ENCODE measurements at places on chromosomes 2 and 18. TPM values are rescaled to one million over a fixed set of nuclear protein-coding genes. Genes with fewer than 3 reads are reported as not detected.

GRCh38 chr2:44672431-44672830 lies 269.1 kb upstream of the SIX3 start:
- H3K4me1 ChIP-seq = no peaks in the 10 kb centered on the region
- no peak overlapping the region for H3K4me3 ChIP-seq
- no peaks in the 10 kb centered on the region for H3K27me3 ChIP-seq

The SPR gene
- 129 TPM for total RNA-seq

DNA sequence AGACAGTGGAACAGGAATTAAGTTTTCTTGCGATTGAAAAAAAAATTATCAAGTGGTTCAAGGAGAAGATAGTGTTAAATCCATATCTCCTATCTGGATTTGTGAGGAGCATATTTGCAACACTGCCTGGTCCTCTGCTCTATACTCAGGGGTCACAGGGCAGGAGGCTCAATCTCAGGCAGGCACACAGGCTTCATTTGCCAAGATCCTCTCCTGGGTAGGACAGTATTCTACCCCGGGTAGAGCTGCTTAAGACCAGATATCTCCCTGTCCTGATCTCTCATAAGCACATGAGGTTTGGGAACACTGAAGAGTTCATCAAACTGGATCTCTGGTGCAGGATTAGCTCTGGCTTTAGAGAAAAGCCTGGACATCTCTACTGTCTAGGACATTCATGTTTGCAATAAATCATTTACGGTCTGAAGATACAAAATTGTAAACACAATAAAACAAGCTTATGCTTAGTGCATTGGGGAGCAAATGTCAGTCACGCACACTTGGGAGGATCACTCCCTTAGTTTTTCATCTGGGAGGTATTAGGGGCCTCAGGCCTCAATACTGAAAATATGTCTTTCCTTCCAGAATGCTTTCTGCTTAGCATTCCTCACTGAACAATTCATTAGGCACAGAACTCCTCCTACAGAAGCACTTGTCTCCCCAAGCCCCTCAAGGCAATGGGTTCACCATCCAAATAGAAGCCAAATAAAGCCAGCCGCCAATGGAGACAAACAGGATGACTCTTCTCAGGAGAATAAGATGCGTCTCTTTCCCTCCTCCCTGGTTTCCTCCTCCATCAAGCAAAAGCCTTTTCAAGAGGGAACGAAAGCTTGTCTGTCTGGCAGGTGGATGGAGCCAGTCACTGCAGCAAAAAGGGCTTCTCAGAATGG lies 34.1 kb upstream of the LCLAT1 start:
- H3K27me3 ChIP-seq = no peaks in the 10 kb centered on the region
- no peak overlapping the region for H3K4me3 ChIP-seq
- DNase-seq = no peak
- no peaks in the 10 kb centered on the region for H3K36me3 ChIP-seq

The KCNK3 gene
- total RNA-seq = 1.2 TPM

The TMEFF2 gene
- total RNA-seq = 0.24 TPM

The SPEG gene
- total RNA-seq = 6.2 TPM

The UGT1A5 gene
- total RNA-seq = 2.4 TPM

DNA sequence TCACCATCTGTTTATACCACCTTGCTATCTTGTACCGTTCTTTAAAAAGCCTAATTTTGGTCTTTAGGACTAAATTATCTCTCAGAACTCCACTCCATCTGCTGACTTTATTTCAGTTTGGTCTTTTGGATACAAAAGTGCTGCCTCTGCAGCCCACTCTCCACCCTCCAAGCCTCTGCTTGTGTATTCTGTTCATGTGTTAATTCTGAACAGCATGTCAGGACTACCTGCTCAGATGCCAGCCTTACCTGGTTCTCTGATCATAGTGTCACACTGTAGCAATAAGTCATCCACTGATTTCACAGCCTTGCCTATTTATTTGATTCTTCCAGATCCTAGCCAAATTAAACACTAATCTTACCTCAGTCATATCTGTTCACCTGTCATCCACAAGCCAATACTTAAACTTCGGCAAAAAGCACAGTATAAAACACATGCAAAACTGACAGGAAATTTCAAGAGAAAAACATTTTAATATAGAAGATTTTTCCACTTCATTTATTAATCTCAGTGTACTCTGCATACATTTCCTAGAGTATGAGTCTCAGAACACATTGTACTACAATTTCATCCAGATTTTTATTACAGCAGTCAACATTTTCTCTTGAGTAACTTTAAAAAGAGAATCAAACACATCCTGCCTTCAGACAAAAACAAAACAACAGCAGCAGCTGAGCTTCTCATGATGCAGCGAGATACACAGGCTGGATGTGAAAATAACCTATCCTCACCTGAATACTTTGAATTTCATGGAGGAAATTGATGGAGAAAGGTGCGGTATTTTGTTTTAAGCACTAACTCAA lies 64.9 kb downstream of the PPP1R1C start:
- no peaks in the 10 kb centered on the region for H3K4me1 ChIP-seq
- H3K27me3 ChIP-seq = no peaks in the 10 kb centered on the region
- H3K4me3 ChIP-seq = no peak overlapping the region
- H3K27ac ChIP-seq = no peak overlapping the region
- H3K36me3 ChIP-seq = no peaks in the 10 kb centered on the region

DNA sequence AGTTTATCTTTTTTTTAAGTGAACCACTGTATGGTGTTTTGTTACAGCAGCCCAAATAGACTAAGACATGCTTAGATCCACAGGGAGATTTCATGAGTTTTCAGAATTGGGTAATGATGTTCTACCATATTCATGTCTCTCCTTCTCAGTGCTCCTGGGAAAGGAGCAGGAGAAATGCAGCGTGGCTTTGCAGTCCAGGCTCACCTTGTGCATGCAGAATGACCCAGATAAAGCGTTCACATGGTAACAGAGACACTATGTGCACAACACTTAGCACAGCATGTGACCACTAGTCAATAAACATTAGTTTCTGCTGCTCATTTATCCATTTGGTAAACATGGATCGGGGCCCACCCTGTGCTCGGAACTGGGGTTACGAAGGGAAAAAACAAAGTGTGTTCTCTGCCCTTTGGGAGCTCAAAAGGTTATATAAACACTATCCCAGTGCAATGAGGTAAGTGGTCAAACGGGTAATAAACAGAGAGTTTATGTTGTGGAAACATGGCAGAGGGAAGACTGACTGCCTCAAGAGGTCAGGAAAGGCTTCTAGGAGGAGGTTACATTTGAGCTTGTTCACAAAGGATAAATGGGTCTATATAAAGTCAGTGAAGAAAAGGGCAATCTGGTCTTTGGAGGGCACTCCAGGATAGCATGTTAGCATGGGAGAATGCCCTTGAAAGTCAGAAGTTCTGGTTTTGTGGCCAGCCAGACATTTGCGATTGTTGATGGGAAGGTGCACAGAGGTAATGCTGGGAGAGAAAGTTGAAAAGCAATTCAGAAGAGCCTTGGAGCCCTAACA lies 299.2 kb downstream of the TDRD15 start:
- no peaks in the 10 kb centered on the region for H3K4me1 ChIP-seq
- H3K27ac ChIP-seq = no peak overlapping the region
- H3K27me3 ChIP-seq = no peaks in the 10 kb centered on the region
- no peaks in the 10 kb centered on the region for H3K36me3 ChIP-seq
- no peak overlapping the region for H3K4me3 ChIP-seq

The DIPK1C gene
- total RNA-seq = 0.24 TPM

- no peak overlapping the region for H3K27ac ChIP-seq
- no peaks in the 10 kb centered on the region for H3K27me3 ChIP-seq
- DNase-seq = peak; percentile 43
- H3K36me3 ChIP-seq = no peaks in the 10 kb centered on the region
- H3K4me3 ChIP-seq = no peak overlapping the region
Measured at GRCh38 chr2:71223767-71224333, 3.1 kb downstream of the PAIP2B start.

GRCh38 chr2:42045848-42046748 lies 1.7 kb upstream of the PKDCC start:
- no peaks in the 10 kb centered on the region for H3K4me1 ChIP-seq
- H3K36me3 ChIP-seq = no peaks in the 10 kb centered on the region
- peak overlapping the region; percentile 9 for H3K27ac ChIP-seq
- peak; percentile 36 for DNase-seq

GRCh38 chr2:108916122-108916795 lies 72.8 kb downstream of the EDAR start:
- no peaks in the 10 kb centered on the region for H3K27me3 ChIP-seq
- no peaks in the 10 kb centered on the region for H3K36me3 ChIP-seq
- no peak overlapping the region for H3K27ac ChIP-seq
- DNase-seq = peak; percentile 0

DNA sequence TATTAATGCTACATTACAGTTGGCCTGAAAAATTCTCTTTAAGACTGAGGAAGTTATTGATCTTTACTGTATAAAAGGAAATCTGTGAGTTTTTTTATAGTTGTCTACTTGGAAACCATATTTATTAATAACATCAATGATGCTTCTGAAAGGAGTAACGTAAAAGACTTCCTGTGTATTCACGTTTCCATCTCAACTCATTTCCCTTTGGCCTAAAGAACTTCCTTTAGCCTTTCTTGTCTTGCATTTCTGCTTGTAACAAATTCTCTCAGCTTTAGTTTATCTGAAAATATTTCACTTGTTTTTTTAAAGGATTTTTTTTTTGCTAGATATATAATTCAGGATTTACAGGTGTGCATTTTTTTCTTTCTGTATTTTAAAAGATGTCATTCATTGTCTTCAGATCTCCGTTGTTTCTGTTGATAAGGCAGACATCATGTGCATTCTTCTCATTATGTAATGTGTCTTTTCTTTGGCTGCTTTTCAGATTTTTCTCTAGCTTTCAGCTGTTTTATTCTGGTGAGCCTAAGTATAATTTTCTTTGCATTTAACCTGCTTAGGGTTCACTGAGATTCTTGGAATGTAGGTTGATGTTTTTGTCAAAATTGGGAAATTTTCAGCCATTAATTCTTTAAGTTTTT lies 159.0 kb upstream of the DAPL1 start:
- no peak overlapping the region for H3K27ac ChIP-seq
- H3K4me3 ChIP-seq = no peak overlapping the region
- no peak for DNase-seq

The IL36A gene
- not detected for total RNA-seq

- H3K4me1 ChIP-seq = no peaks in the 10 kb centered on the region
- no peak overlapping the region for H3K4me3 ChIP-seq
- no peaks in the 10 kb centered on the region for H3K36me3 ChIP-seq
- DNase-seq = no peak
- no peaks in the 10 kb centered on the region for H3K27me3 ChIP-seq
- H3K27ac ChIP-seq = no peak overlapping the region
Measured at GRCh38 chr18:2540575-2540974, 30.7 kb downstream of the METTL4 start.

DNA sequence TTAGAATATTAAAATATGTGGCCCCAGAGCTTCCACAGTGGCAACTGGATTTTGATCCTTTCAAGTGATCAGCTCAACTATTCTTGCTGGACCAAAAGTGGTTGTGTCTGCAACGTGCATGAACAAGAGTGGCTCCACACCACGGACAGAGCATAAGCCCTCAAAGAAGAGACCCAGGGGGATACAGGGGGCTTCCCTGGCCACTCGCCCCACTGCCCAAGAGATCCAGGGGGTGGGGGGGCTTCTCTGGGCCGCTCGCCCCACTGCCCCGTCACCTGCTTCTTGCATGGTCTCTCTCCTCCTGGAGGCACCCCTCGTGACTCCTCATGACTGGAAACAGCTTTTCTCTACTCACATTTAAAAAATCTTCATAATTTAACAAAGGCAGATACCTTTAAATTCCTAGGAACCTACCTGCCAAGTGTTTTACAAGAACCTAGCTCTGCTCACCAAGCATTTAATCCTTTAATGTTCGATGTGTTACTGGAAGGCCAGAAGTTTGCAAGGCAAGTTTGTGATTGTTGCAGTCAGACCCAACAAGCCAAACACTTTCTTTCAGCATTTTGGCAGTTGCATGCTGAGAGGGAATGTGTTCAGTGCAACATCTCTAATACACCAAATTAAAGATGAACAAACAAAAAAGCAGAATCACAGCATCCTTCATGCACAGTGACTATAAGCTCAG lies 174.3 kb downstream of the BCL2 start:
- H3K4me1 ChIP-seq = no peaks in the 10 kb centered on the region
- H3K36me3 ChIP-seq = no peaks in the 10 kb centered on the region
- no peak overlapping the region for H3K27ac ChIP-seq
- no peak overlapping the region for H3K4me3 ChIP-seq

DNA sequence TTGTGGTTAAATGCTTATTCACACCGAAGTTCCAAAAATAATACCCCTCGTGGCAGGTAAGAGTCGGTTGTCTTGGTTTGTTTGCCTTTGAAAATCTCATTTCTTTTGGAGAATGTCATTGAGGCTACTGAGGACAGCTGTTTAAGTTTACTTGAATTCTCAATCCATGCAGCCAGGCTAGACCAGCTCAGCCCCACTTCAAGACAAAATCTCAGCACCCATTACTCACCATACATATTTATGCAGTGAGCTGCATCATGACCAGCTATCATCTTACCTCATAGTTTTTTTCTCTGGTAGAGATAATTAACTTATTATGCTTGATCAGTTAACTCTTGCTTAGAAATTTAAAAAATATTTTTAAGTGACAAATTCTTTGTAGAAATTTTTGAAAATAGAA lies 115.9 kb downstream of the HAUS1 start:
- H3K4me3 ChIP-seq = no peak overlapping the region
- no peaks in the 10 kb centered on the region for H3K27me3 ChIP-seq
- peaks cover 4% of the 10 kb centered on the region for H3K36me3 ChIP-seq
- H3K4me1 ChIP-seq = no peaks in the 10 kb centered on the region

GRCh38 chr2:137964066-137964858 lies at the start of gene HNMT:
HNMT (plus strand) TSS chr2:137964473; CDS start chr2:137964492, 19 bp downstream.
- no peaks in the 10 kb centered on the region for H3K4me1 ChIP-seq
- H3K27me3 ChIP-seq = no peaks in the 10 kb centered on the region
- no peaks in the 10 kb centered on the region for H3K36me3 ChIP-seq

DNA sequence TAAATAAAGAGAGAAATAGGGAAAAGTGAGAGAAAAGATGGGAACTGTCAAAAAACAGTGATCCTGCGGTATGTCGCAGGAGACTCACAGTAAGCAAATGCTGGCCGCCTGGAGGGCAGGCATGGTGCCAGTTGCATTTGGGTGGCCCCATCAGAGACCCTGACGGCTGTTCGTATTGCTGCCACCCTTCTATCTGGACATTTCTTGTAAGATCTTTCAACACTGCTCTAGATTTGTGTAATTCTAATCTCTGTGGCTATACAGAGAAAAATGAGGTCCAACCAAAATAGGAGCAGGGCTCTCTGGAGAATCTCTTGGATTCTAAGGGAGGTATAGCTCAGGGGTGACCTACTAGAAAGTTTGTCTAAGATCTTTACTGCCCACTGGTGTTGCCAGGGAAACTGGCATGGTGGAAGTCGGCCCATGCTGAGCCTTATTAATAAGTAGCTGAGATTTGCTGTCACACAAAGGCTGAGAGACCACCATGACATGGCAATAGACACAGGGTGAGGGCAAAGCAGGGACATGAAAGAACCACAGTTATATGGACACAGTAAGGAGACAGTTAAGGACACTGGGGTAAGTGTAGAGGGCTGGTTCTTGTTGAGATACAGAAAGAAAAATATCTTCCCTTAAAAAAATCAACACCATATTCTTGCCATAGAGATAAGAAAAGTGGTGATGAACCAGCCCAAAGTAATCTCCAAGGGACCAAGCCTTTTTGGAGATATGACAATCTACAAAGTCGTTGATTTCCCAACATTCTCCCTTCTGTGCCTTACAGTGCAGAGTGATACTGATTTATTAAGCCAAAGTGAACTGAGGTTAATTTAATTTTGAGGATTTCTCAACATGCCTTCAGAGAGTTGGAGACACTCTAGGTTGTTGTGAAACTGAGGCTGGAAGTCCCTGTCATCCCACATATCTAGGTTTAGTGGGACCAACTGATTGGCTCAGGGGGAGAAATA lies 26.4 kb upstream of the FZD7 start:
- H3K27me3 ChIP-seq = no peaks in the 10 kb centered on the region
- H3K4me1 ChIP-seq = no peaks in the 10 kb centered on the region
- H3K36me3 ChIP-seq = no peaks in the 10 kb centered on the region
- no peak overlapping the region for H3K4me3 ChIP-seq
- no peak for DNase-seq
